ENCODE measurements at places on chromosomes 12 and 14. TPM values are rescaled to one million over a fixed set of nuclear protein-coding genes. Genes with fewer than 3 reads are reported as not detected.

Gene GLS2
- 1.9 TPM for total RNA-seq

Gene PAWR
- total RNA-seq, result 172 TPM

GRCh38 chr12:48084066-48084465 lies 21.8 kb downstream of the SENP1 start:
- no peak for DNase-seq

GRCh38 chr14:52661314-52661713 lies 34.0 kb downstream of the ERO1A start:
- DNase-seq, result no peak

DNA sequence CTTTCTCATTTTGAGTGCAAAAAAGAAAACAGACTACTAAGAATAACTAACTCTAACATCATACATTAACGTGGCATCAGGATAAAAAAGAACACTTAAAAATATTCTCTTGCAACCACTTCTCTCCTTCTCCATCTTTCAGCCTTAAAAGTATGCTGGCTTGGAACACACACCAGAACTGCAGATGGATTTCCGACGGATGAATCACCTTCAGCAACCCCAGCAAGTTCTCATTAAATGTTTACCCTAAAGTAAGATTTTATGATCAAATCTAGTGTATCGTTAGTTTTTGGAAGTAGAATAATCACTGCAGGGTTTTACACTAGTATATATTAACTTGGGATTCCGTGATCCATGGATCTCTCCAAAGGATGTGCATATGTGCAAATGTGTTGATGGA lies 1.2 kb downstream of the NEK9 start:
- DNase-seq, result no peak

GRCh38 chr12:84599539-84599938 lies 313.1 kb downstream of the SLC6A15 start:
- DNase-seq, result peak; percentile 22

- no peak for DNase-seq
These were observed 83.4 kb downstream of the KIF26A start for GRCh38 chr14:104221636-104222369.

GRCh38 chr14:92040431-92041051 lies 682 bp upstream of the TRIP11 start:
- peak; percentile 10 for DNase-seq

Measured in Calu3 (cell line).